H4 (cell line): ENCODE measurements at places on chromosomes 12 and 14.
A peak's percentile ranks its signal among the peaks of the same experiment; 100 is the strongest.

GRCh38 chr12:105933671-105934665 lies 204.8 kb downstream of the NUAK1 start:
- peak; percentile 96 for DNase-seq

DNA sequence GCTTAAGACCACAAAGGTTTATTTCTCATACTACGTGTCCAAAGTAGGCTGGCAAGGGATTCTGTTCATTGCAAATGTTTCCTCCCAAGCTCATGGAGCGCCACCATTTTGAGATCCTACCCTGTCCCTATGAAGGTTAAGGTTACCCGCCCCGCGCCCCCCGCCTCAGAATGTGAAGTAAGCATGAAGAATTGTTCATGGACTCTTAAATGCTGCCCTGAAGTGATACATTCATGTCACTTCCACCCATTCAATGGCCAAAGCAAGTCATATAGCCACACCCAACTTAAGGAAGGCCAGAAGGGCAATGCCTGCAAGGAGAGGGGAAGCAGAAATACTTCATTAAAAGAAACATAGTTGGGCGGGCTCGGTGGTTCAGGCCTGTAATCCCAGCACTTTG lies 4.2 kb downstream of the TMEM253 start:
- no peak for DNase-seq

GRCh38 chr12:58434726-58435125 lies 485.6 kb downstream of the LRIG3 start:
- no peak for DNase-seq

DNA sequence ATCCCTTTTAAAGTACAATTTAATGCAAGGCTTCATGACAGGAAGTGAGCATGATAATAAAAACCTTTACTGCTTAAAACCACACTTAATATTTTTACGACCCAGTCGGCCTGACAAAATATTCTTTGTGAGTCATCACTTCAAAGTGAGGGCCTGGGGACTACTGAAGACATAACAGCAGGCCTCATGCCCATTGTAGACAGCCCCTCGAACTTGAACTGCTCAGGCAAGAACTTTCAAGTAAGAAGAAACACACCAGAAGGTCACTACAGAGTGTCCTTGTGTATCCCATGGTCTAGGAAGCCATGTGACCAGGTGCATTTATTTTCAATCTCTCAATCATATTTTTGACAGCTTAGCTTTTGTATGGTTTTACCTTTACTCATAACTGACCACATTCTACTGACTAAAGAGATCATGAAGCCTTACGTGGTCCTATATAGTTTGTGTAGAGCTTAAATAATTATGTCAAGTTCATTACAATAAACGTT lies 61.4 kb upstream of the MANSC4 start:
- DNase-seq: no peak
